ENCODE measurements at places on chromosomes 3 and 15.

GRCh38 chr3:77686560-77686959 lies 646.7 kb downstream of the ROBO2 start:
- no peak for DNase-seq

DNA sequence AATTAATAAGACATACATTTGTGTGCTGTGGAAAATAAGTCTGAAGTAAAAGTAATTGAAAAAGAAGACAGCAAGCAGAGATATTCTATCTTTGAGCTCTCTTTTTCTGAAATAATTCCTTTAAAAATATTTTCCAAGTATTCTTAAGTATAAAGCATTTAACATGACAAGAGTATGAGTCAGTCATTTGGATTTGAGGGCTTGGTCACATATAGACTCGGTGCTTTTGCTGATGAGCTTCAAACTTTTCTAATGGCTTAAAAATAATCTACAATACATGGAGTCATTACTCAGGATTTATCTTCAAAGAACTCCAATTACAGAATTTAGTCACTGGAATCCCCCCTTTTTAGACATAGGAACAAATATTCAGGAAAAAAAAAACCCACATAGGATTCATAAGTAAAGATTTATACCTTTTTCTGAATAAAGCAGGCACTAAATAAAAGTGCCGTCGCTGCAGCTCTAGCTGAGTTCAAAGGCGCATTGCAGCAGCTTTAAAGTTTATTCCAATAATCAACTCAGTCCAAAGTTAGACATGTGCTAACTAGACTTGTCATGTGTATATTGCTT lies 147.5 kb downstream of the CTNNB1 start:
- no peak for DNase-seq

DNA sequence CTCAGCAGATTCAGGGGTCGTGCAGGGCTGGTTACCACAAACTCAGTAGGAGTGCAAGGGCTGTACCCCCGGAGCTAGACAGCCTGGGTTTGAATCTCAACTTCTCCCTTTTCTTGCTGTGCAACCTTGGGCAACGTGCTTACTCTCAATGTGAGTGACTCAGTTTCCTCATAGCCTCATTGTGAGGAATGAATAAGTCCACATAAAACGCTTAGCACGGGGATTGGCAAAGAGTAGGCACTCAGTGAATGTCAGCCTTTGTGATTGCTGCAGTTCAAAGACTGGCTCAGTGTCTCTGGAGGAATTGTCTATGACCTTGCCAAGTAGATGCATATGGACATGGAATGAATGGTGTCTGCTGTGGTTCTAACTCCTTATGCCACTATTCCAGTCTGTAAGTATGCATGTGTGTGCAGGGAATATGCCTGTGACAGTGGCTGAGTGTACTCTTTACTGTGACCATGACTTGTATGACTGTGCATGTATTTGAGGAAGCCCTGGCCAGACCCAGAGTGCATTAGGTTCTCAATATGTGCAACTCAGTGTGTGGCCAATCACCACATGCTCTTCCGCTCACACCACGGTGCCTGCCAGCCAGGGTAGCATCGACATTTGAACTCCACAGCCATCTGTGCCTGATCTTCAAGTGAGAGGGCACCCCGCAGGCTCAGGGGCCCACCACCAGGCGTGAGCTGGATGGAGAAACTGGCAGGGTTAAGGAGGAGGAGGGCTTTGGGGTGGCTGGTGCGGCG lies 900 bp upstream of the HYAL3 start:
- DNase-seq: no peak

GRCh38 chr3:154795582-154795981 lies 284.5 kb upstream of the MME start:
- DNase-seq: no peak

- DNase-seq: peak; percentile 13
Measured at GRCh38 chr3:191889756-191890155, 428.8 kb downstream of the PYDC2 start.

GRCh38 chr15:100783760-100784492 lies 95.7 kb upstream of the ALDH1A3 start:
- no peak for DNase-seq

- DNase-seq: no peak
Measured at GRCh38 chr15:63446255-63446654, 58.1 kb upstream of the USP3 start.

DNA sequence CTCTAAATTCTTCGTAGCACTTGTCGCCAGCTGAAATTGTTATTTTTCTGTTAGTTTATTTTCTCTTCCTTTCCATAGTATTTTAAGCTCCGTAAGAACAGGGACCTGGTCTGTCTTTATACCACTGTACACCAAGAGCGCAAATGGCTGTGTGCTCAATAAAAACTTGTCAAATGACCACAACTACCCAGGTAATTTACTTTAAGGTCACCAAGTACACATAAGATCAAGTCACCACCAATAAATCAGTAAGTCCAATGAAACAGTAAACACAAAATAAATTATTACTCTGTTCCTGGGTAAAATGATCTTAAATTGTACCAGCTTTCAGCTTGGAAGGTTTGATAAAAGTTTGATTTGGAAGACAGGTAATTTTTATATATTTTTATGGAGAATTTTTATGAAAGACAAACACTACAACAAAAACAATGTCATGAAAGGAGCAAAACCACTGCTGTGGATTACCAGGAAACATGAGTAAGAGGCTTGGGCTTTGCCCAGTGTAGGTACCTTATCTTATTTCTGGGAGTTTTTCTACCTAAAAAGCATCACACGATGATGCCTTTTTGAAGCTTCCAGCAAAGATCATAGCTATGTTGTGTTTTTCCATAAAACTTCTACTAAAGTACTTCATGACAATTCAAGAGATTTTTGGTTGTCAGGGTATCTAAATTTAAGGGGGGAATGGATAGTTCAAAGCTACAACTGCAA lies 406.8 kb downstream of the SHQ1 start:
- no peak for DNase-seq

- no peak for DNase-seq
Measured at GRCh38 chr3:127908202-127908601, 6.8 kb upstream of the KBTBD12 start.

GRCh38 chr15:74262625-74263024 lies 26.5 kb downstream of the CCDC33 start:
- no peak for DNase-seq

- peak; percentile 38 for DNase-seq
Measured at GRCh38 chr3:170584585-170585007, 1.3 kb downstream of the SLC7A14 start.

- DNase-seq: no peak
Measured at GRCh38 chr3:175386630-175387029, 527.5 kb downstream of the NAALADL2 start.

- no peak for DNase-seq
Measured at GRCh38 chr3:74640211-74640610, 25.8 kb upstream of the CNTN3 start.

- DNase-seq: no peak
Measured at GRCh38 chr3:53067567-53067966, 21.7 kb upstream of the SFMBT1 start.

DNA sequence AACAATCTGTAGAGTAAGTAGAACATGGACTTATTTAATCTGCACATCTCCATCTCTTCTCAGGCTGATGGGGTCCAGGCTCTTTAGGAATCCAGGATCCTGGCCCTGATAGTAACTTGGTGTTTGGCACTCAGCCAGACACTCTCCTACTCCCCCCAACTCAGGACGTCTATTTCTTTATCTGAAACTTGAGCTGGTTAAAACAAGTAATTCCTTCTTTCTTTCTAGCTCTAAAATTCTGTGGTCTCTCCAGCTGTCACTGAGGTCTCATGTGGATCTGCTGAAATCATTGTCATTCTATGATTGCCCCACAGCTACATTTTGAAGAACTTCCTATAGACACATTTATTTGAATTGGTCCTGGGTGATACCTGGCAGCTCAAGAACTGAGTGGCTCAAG lies 59.0 kb downstream of the TP63 start:
- no peak for DNase-seq

DNA sequence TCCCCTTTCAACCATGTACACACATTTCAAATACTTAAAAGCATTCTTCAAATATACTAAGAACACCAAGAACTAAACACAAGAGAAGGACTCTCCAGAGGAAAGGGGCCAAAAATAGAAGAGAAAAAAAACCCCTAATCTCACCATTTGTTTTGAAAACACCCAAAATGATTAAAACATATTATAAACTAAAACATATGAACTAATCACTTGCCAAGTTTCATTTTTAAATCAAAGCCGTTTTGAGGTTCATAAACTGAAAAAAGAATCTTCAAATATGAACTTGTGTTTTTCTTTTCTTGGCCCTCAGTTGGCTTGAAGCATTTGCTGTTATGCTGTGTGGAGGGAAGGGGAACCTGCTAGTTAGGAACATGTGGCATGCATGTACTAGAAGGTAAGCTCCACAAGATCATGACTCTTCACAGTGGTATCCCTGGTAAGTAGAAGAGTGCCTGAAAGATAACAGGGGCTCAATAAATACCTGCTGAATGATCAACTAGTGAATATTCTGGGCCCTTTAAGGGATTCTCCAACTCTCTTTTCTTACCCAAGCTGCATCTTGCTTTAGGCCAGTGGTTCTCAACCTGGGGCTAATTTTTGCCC lies 224.5 kb downstream of the TIGIT start:
- no peak for DNase-seq

DNA sequence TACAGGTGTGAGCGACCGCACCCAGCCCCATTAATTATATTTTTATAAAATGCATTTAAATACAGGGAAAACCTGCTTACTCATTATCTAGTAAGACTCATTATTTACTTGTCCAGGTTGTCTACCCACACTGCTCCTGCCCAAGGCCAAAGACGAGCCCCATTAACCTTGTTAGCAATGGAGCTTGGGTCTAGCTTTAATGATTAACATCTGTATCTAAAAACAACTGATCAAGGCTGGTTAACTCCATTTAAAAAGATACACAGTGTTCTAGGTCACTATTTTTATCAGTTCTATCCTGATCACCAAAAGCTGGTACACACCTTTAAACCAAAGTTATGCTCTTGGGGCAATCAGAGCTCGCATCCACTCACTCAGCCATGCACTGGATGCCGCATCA lies 10.4 kb upstream of the NCKIPSD start:
- DNase-seq: no peak

DNA sequence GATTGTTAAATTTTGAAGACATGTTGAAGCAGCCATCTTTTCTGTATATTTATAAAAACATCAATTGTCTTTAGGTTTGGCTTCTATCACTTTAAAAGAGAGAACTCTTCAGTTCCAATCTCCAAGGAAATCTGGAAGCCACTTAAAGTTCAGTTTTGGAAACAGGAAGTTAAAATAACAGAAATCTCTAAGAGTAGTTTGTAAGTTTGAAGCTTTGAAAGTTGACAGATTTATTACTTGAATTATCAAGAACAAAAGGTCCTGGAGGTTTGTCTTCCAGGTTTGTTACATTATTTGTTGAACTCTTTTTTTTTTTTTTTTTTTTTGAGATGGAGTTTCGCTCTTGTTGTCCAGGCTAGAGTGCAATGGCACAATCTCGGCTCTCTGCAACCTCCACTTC lies 30.0 kb downstream of the RNF111 start:
- DNase-seq: no peak

- no peak for DNase-seq
Measured at GRCh38 chr3:14467814-14468620, 65.6 kb downstream of the SLC6A6 start.

DNA sequence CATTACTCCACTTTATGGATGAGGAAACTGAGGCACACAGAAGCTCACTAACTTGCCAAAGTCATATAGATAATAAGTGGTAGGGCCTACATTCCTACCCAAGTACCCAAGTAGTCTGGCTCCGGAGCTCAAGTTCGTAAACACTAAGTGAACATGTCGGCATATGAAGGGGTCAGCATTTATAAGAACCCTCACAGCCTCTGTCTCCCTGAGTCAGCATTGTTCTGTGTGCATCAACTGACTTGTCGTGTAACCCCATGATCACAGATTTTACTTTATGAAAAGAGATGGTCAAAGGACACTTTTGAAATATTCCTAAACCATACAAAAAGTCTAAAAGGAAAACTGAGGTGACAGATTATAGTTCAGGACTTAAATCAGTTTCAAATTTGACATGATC lies 260.1 kb upstream of the CCDC54 start:
- no peak for DNase-seq

- DNase-seq: no peak
Measured at GRCh38 chr3:100761951-100762350, 52.7 kb downstream of the TFG start.

DNA sequence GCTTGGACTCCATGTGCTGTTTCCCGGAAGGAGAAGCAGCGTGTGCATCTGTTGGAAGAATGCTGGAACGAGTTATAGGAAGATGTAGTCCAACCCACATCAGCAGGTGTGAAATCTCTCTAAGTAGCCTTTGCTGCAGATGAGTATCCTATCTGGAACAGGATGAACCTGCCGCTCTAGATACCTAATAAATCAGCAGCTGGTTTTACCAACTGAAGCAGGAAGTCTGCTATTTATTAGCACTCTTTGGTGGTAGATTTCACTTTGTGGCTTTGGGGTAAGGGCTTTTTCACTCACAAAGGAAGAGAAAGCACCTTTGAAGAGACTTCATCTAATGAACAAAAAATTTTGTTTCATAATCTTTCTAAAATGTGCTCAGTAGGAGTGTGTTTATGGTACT lies 66.4 kb downstream of the DCUN1D1 start:
- DNase-seq: no peak

DNA sequence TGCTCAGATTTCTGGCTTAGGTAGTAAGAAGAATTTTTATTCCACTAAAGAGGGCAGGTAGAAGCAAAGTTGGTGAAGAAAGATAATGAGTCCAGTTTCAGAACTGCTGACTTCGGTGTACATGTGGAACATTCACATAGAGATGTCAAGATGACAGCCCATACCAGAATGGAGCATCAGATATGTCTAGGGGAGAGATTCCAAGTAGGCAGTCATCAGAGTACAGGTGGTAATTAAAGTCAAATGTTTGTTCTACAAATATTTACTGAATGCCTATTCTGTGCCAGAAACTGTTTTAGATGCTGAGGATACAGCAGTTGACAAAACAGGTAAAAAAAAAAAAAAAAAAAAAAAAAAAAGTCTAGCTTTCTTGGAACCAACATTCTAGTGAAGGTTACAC lies 81.9 kb downstream of the FGF12 start:
- no peak for DNase-seq

- no peak for DNase-seq
Measured at GRCh38 chr3:184795522-184796190, 16.3 kb upstream of the VPS8 start.

DNA sequence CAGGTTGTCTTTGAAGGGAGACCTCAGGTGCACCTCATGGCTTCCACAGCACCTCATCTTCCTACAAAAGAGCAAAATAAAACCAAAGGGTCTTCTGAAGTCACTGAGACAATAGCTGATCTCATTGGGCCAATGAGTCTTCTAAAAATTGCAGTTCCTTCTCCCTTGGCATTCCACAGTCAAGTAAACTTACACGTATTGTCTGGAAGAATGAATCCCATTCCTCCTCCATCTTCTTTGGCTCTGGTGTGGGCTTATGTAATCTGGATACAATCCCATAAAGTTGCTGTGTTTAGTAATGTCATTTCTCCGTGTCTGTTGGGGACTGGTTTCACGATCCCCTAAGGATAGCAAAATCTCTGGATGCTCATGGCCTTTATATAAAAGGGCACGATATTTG lies 85.5 kb upstream of the CGNL1 start:
- no peak for DNase-seq

- DNase-seq: no peak
Measured at GRCh38 chr3:86744051-86744450, 246.9 kb downstream of the VGLL3 start.

Measured in forelimb muscle (tissue), 1 donor.